ENCODE measurements at places on chromosomes 2 and 18.

- DNase-seq: no peak
Observed at GRCh38 chr2:232515639-232516038, 4.5 kb upstream of the PRSS56 start.

- no peak for DNase-seq
Observed at GRCh38 chr2:231821908-231822307, 35.7 kb downstream of the COPS7B start.

DNA sequence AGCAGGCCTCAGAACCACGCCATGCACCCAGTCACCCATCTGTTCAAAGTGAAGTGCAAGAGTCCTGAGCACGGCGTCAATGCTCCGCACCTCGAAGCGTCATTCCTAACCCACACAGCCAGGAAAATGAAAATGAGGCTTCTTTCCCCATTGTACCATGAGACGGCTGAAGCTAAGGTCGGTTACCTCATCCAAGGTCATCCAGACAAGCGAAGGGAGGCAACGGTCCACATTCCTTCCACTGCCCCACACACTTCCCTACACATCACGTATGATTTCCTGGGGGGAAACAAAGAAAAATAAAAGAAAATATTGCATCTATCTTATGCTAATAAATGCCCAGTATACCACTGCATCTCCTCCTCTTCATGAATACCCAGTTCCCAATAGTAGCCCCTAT is 113.5 kb upstream of the RAB6C start:
- DNase-seq: no peak

- peak; percentile 21 for DNase-seq
Observed at GRCh38 chr2:228927028-228928010, 343.8 kb downstream of the PID1 start.

- no peak for DNase-seq
Observed at GRCh38 chr2:227394401-227394800, 6.7 kb upstream of the SCYGR1 start.

DNA sequence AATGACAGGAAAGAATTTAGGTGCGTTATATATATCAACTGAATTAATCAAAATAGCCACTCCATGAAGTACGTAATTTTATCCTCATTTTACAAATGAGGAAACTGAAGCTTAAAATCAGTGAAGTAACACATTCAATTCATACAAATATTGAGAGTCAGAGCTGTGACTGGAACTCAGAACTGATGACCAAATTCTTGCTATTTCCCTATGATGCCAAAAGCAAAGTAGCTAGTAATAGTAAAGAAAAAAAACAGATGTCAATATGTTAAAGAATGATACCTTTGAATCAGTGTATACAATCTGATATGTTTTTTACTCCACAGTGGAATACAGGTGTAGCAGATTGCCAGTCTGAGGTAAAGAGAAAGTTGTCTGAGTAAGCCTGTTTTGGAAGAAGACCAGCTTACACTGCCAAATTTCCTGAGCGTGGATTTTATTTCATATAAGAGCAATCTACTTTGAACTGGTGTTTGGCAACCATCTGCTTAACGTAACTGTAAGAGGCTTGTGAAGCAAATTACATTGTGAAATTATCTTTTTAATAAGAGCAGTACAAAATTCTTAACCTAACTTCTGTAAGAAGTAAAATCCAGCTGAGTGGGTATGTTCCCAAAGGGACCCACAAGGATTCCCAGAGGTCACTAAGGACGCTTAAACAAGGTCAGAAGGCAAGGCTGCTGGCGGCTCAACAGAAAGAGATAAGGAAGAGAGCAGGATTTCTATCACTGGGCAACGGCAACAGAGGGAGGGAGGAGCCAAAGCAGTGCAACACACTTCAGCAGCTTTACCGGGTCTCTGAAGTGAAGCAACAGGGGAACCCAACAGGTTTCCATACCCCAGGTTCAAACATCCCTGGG is 85.6 kb downstream of the IKZF2 start:
- DNase-seq: peak; percentile 5

GRCh38 chr2:154724194-154724797 is 25.8 kb downstream of the KCNJ3 start:
- no peak for DNase-seq

- peak; percentile 11 for DNase-seq
Observed at GRCh38 chr2:37143974-37144373, 12.8 kb downstream of the EIF2AK2 start.

- DNase-seq: peak; percentile 99
Observed at GRCh38 chr18:8946066-8946838, 156.2 kb upstream of the NDUFV2 start.

GRCh38 chr18:56487801-56488200 is 150.6 kb downstream of the TXNL1 start:
- DNase-seq: no peak

GRCh38 chr2:238145851-238146250 is 7.4 kb downstream of the KLHL30 start:
- no peak for DNase-seq

- DNase-seq: no peak
Observed at GRCh38 chr2:231185050-231185725, 13.2 kb upstream of the ARMC9 start.

DNA sequence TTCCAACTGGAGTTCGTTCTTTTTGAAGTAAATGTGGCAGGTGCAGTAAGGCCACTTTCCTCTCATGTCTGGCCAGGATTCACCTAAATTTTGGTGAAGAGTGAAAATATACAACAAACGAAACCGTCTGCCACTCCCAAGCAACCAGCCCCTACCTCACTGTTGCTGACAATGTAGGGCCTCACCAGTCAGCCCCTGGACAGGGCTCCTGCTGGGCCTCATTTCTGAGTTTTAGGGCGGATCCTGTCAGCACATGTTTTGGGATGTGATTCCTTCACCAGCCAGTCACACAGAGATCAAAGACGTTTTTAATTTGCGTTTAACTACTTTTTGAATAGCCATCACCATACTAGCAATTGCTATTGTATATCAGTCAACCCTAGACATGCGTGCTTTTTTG is 185.0 kb downstream of the WDR7 start:
- no peak for DNase-seq

- DNase-seq: peak; percentile 18
Observed at GRCh38 chr2:178419123-178419522, 31.9 kb downstream of the PRKRA start.

GRCh38 chr2:72996117-72996502 is 75.4 kb downstream of the SFXN5 start:
- DNase-seq: no peak

DNA sequence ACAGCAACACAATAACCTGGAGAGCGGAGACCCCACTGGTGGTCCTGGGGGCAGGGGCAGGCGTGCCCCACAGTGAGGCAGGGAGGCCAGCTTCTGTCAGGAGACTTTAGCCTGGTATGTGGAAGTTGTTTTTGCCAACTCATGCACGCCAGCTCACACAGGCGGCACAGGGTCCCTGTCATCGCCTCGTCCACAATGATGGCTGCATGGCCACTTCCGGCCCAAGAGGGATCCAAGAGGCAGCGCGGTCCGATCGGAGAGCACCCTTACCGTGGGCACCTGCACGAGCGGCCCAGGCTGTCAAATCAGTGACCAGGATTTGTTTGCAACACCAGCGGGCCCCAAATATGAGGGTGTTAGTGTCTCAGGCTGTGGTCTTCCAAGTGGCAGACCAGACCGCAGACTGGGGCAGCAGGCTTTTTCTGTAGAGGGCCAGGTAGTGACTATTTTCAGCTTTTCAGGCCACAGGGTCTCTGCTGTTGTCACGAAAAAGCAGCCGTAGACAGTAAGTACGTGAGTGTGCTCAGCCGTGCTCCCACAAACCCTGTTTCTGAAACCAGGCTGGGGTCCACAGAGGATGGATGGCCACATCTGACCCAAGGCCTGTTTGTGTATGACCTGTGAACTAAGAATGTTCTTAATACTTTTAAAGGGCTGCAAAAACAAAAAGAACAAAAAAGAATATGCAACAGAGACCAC is 21.2 kb downstream of the SNED1 start:
- DNase-seq: no peak

GRCh38 chr2:95350368-95350767 is 52.1 kb upstream of the FAHD2A start:
- DNase-seq: no peak

- DNase-seq: no peak
Observed at GRCh38 chr2:240687741-240688552, 3.7 kb upstream of the AQP12A start.

GRCh38 chr2:188664951-188665595 is 309.1 kb upstream of the COL3A1 start:
- peak; percentile 71 for DNase-seq

DNA sequence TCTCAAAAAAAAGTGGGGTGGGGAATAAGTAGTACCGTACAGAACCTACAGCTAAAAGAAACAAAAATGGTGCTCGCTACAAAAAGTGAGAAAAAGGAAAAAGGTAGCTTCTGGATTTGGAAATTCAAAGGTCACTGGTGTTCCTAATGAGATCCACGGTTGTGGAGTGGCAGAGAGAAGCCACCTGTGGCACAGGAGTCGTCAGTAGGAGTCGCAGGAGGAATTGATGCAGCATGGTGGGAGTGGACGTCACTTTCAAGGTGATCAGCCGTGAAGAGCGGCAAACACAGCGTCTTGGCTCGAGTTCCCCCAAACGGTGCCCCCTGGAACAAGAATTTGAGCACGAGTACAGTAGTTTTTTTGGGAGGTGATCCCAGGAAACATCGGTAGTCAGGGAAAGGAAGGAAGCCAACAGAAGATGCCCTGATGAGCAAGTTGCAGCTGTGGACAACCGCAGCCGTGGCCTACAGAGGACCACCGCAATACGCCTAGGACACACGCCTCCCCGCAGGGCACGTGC is 1.4 kb upstream of the TTL start:
- DNase-seq: no peak

- no peak for DNase-seq
Observed at GRCh38 chr18:63575681-63576080, 11.5 kb upstream of the SERPINB13 start.

- peak; percentile 36 for DNase-seq
Observed at GRCh38 chr2:200592406-200593075, 6.7 kb downstream of the AOX1 start.

DNA sequence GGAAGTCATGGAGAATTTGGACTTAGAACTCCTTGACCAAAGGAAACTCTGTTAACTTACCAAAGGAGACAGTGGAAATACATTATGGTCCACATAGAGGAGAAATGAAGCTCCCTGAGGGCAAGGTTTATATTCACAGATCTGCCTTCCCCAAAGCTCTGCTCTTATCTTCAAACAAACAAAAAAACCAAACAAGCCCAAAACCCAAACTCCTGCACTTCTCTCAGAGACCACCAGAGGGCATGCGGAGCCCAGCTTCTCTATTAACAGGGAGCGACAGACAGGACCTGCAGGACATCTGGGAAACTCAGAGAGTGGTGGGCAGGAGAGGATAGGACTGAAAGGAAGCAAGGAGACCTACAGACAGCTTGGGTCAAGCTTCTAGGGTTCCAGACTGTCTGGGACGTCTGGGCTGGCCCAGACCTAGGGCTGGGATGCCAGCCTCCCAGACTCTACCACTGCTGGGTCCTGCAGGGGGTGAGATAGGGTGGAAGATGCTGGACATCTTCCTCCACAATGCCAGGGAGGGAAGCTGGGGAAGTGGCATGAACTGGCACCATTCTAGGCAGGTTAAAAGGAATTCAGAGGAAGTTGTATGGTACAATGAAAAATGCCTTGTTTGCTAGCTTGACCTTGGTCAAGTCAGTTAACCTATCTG is 4.0 kb upstream of the WNT10A start:
- DNase-seq: peak; percentile 53

DNA sequence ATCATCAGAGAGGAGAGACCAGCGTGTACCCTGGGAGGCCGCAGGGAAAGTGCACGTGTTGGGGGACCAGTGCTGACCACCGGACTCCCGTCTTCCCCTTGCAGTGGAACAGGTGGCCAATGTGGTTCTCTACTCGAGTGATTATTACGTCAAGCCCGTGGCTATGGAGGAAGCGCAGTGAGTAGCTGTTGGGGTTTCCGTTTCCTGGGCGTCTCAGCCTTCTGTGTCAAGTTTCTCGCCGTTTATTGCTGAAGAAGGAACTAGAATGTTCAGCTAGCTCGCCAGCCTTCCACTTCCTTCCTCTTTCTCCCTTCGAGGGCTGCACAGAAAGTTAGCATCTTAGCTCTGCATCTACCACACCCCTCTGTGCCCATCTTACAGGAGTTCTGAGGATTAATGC is 22.8 kb upstream of the DGKD start:
- no peak for DNase-seq

- DNase-seq: no peak
Observed at GRCh38 chr2:114160263-114160981, 270.5 kb downstream of the ACTR3 start.

DNA sequence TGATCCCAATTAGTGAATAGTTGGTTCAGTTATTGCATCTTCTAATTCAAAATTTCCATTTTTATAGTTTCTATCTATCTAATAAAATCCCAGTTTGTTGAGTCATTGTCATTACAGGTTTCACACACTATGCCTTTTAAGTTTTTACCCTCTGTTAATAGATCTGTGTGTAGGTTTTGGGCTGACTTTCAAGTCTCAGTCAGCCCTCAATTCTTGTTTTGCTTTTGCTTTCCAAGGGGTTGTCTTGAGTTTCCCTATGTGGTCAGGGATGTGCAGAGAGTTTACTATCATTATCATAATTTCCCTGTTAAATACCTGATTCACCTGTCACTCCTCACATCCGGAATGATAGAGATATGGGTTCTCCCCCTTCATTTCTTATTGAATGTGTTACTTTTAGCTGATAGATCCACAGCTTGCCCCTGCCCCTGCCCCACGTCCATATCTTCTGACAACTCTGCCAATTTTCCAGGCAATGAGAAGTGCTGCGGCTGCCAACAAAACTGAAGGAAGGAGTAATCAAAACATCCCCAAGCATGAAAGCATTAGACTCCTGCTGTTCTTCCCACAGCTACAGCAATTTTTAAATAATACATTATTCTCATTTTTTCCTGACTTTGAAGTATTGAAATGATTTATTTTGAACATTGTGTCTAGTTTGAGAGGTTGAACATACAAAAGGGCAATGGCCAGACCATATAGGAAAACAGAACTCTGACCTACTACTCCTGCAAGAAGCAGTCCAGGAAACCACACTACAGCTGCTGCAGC is 1064.8 kb downstream of the SUCLG1 start:
- no peak for DNase-seq

- no peak for DNase-seq
Observed at GRCh38 chr2:133266041-133266925, 302.0 kb downstream of the NCKAP5 start.

- DNase-seq: peak; percentile 72
Observed at GRCh38 chr2:157349949-157350515, 24.4 kb upstream of the ERMN start.

DNA sequence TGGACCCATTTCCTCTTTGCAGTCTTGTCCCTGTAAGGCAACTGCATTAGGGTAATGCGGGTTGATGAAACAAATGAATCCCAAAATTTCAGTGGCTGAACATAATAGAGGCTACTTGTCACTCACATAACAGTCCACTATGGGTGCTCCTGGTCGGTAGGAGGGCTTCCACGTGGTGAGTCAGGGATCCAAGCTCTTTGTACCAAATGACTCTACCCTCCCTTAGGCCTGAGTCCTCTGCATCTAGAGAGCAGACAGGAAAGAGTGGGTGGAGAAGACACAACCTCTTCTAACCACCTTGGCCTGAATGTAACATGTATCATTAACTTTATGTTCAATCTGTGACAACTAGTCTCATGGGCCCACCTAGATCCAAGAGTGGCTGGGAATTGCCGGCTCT is 86.2 kb upstream of the HAAO start:
- no peak for DNase-seq

- peak; percentile 24 for DNase-seq
Observed at GRCh38 chr2:72291059-72291458, 143.4 kb upstream of the CYP26B1 start.

- peak; percentile 70 for DNase-seq
Observed at GRCh38 chr2:66445925-66446871, 11.3 kb downstream of the MEIS1 start.

- DNase-seq: no peak
Observed at GRCh38 chr2:236546561-236547002, 23.0 kb upstream of the ACKR3 start.

- no peak for DNase-seq
Observed at GRCh38 chr2:74105413-74105812, 42.3 kb downstream of the BOLA3 start.
